GM03348 (cell line): ENCODE measurements at places on chromosomes 16 and 17.

DNA sequence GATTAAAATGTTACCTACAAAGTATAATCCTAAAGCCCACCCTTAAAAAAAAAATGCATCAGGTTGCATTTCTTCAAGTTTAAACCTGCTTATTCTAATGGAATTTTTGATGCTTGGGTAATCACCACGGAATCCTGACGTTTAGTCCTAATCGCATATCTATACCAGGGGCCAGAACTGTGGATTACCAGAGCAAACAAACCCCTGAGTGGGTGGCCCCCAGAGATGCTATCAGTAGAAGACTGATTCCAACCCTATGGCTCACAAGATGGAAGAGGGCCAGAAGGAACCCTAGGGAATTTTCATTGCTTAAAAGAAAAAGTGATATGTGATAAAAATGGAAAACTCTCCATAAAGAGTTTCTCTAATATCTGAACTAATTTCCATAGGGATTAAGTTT lies 152.2 kb upstream of the NOG start:
- DNase-seq: peak; percentile 40

GRCh38 chr16:88867581-88868246 lies 1.3 kb upstream of the PABPN1L start:
- no peak for DNase-seq

- DNase-seq: peak; percentile 40
Measured at GRCh38 chr17:78325076-78325687, 34.7 kb downstream of the SOCS3 start.

- DNase-seq: no peak
Measured at GRCh38 chr17:68577497-68577821, 23.7 kb downstream of the FAM20A start.

- DNase-seq: no peak
Measured at GRCh38 chr16:5639531-5639930, 541.9 kb upstream of the EEF2KMT start.

DNA sequence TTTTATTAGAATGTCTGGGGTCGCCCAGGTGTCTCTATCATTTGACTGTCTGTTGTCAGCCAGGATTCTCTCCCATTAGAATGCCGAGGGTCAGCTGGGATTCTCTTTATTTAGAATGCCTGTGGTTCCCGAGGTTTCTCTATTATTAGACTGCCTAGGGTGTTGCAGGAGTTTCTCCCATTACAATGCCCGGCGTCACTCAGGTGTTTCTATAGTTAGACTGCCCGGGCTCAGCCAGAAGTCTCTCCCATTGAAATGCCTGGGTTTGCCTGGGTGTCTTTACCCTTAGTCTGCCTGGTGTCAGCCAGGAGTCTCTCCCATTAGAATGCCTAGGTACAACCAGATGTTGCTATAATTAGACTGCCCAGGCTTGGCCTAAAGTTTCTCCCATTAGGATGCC lies 2252.0 kb downstream of the TP53TG3F start:
- DNase-seq: no peak

DNA sequence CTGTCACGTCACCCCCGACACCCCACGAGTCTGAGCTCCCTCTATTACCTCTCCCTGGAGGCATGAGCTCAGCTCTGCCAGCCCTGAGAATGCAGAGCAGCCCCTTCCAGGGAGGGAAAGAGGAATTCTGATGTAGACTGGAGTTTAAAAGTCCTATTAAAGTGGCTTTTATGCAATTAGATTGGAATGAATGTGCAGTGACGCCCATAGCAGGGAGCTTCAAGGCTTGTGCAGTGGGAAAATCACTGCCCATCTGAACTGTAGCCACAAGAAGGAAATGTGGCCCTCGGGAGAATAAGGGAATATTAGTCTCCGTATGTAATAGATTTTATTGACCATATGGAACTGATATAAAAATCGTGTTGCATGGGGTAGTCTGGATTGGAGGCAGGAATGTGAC lies 66.9 kb downstream of the ZNF423 start:
- no peak for DNase-seq

GRCh38 chr16:30120340-30121105 lies 2.5 kb downstream of the MAPK3 start:
- DNase-seq: no peak

GRCh38 chr16:59252317-59252716 lies 518.2 kb upstream of the GOT2 start:
- DNase-seq: no peak

DNA sequence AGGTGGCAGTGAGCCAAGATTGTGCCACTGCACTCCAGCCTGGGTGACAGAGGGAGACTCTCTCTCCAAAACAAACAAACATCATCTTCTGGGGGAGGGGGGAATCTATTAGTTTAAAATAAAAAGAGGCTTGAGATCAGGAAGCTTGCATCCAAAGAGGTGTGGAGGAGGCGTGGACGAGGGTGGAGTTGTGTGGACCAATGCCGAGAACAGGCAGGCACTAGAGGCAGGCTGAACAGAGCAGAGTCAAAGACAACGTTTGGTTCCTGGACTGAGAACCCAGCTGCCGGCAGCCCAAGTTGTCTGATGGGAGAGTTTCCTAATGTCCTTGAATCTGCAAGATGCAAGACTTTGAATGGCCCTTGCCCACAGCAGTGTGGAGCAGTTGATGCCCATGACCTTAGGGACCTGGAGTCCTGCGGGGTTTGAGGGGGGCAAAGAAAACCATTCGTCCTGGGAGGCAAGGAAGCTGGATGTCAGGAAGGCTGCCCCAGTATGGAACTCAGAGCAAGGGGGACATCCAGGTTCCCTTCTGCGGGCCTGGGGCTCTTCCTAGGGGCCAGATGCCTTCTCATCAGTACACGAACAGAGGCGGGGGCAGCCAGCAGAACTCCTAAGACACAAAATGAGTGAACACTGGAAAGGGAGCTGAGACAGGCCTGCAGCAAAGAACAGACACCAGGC lies 9.2 kb downstream of the TBC1D16 start:
- no peak for DNase-seq

DNA sequence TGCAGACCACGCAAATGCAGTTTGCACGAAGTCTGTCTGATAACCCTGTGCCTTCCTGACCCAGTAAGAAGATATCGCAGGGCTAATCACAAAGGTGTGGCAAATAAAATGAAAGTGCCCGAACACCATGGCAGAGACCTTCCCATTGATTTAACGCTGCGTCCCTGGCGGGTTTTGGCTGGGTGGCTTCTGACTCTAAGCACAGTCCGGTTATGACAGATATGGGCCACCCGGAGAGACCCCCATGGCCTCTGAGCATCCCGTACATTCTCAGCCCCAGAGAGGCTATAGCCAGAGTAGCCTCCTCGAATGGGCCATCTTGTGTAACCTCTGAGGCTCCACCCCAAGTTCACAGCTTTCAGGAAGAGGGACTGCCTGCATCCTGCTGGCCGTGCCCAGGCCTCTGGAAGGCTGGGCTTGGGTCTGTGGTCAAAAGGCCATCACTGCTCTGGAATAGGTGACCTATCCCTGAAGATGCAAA lies 5.5 kb downstream of the FOXC2 start:
- DNase-seq: no peak

- no peak for DNase-seq
Measured at GRCh38 chr16:1691276-1691675, 13.2 kb downstream of the JPT2 start.

- DNase-seq: no peak
Measured at GRCh38 chr17:56171186-56171959, 18.1 kb downstream of the ANKFN1 start.

- DNase-seq: no peak
Measured at GRCh38 chr17:73201215-73202069, 8.6 kb downstream of the COG1 start.

- DNase-seq: no peak
Measured at GRCh38 chr17:3025421-3026124, 37.8 kb downstream of the OR1D5 start.

DNA sequence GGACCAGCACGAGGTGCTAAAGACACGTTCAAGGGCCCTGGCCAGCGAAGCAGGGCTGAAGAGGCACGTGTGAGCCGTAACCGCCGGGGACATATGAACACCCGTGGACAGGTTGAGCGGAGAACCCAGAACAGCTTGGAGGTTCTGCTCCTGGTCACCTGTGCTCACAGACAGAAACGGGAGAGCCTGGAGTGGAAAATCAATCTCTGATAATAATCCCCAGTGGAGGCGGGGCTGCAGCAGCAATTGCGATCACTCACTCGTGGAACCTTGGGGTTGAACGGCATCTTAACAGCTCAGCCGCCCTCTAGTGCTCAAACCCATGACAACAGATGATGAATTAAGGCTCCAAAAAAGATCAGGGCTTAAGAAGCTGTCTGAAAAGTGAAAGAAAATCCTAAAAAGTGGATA lies 25.6 kb downstream of the WIPI1 start:
- no peak for DNase-seq

DNA sequence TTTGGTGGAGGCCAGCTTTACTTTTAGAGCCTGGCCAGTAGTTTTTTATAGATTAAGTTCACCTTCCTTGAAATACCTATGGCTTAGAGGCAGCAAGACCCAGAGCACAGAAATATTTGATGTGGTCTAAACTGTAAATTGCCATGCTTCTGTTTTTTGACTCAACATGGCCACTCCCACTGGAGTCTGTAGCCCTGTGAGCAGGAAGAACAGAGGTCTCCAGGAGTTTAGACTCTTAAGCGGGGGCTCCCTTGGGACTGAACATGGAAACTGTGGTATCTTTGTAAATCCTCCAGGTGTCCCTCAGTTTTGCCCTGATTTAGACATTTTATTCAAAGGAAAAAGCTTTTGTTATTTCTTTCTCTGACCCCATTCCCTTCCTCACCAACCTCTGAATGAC lies 145.6 kb downstream of the FTO start:
- no peak for DNase-seq

DNA sequence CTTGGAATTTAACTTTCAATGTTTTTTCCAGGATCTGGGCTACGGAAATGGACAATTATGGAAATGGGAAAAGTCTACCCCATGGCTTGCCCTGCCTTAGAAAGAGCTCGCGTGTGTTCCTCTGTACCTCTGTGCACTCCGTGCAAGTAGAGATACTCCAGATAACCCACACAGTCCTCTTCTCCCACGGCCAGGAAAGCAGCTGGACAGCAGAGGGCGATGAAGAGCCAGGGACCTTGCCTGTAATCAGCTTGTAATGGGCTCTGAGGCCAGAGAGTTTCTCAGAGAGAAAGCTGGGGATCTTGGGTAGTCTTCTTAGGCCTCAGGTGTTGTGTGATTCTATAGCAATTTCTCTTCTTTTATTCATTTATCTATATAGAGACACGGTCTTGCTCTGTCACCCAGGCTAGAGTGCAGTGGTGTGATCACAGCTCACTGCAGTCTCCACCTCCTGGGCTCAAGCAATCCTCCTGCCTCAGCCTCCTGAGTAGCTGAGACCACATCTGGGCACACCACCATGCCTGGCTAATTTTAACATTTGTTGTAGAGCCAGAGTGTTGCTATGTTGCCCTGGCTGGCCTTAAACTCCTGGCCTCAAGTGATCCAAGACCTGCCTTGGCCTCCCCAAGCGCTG lies 2.4 kb upstream of the SOCS7 start:
- peak; percentile 88 for DNase-seq

DNA sequence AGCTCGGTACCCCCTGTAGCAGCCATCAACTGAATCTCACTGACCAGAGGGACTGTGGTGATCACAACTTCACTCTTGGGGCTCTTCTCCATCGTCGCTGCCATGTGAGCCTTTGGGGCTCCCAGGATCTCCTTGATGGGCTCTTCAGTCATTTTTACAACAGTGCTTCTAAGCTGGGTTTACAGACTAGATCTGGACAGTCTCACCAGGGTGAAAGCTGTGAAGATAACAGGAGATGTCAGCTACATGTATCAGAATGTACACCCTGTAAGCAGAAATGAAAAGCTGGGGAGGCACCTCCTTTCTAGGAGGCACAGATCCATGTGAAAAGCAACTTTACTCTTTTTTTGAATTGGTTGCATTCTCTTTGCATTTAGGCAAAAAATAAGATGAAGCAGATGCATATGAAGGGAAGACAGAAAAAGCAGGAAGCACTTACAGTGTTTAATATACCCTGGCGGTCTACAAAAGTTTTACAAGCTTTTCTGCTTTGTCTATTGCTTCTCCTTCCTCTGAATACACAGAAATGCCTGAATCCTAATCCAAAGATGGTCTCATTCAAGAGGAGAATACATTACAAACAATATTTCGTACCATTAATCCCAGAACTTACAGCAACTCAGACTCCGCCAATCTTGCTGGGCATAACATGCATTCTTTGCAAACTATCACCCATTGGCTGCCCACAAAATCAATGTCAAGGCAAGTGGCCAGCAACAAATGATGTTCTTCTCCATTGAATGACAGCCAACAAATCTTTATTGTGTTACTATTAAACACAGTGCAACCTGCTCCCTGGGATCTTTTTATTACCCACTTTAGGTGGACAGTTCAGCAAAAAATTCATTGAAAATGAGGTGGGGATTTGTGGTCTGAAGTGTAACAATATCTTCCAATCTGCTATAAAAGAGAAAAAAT lies 1.5 kb downstream of the TMEM100 start:
- no peak for DNase-seq

- DNase-seq: peak; percentile 82
Measured at GRCh38 chr17:12545877-12546513, 119.7 kb upstream of the MYOCD start.

DNA sequence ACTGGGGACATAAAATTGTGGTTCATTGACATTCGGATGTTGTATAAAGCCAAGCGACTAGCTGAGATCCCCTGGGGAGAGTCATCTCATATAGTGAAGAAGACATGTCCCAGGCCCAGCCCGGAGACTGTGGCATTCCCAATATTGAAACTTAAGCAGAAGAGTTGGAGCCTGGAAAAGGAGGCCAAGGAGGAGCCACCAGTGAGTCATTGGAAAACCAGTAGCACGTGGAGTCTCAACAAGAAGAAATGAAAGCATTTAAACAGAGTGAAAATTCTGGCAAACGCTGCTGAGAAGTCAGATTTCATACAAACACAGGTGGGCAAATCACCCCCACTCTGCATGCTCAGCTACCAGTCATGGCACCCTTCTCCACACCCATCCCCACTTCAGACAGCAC lies 9.4 kb upstream of the ELAC2 start:
- DNase-seq: no peak

DNA sequence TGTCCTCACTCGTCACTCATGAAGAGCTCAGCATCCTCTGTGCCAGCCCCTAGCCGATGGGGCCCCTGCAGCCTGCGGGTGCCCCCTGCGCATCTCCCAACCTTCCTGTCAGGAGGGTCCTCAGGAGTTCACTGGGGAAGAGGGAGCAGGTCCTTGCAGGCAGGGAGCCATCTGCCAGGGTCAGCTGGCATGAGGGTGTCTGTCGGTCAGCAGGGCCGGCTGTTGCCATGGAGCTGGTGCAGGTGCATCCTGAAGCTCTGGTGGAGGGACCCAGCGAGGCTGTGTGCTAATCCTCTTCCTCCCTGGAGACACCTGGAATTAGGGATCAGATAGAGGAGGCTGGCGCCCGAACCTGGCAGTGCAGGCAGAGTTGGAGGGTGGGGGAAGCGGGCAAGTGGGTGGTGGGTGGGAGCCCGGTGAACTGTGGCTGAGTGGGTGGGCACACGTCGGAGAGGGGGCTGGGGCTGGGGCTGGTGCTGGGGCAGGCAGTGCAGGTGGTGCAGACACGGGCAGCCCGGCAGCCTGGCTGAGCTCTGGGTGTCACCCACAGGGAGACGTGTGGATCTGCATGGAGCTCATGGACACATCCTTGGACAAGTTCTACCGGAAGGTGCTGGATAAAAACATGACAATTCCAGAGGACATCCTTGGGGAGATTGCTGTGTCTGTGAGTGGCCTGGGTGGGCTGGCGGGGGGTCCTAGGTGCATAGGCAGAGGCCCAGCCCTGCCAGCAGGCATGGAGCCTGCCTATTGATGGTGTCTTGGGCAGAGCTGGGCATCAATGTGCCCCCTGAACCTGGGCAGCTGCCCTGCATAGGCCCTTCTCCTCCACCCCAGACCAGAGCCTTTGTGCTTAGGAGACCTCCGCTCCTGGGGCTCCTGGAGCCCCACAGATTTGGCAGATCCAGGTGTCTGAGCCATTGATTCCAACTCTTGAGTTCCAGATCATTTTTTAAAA lies 17.4 kb downstream of the MAP2K3 start:
- DNase-seq: no peak
